ENCODE measurements at places on chromosomes 4 and X. TPM values are rescaled to one million over a fixed set of nuclear protein-coding genes. Genes with fewer than 3 reads are reported as not detected.

The CT45A8 gene
- not detected for total RNA-seq

The GBA3 gene
- total RNA-seq = not detected

The P2RY4 gene
- 0.65 TPM for total RNA-seq

The SAGE1 gene
- total RNA-seq = not detected

The MAGEC1 gene
- total RNA-seq = 0.28 TPM

DNA sequence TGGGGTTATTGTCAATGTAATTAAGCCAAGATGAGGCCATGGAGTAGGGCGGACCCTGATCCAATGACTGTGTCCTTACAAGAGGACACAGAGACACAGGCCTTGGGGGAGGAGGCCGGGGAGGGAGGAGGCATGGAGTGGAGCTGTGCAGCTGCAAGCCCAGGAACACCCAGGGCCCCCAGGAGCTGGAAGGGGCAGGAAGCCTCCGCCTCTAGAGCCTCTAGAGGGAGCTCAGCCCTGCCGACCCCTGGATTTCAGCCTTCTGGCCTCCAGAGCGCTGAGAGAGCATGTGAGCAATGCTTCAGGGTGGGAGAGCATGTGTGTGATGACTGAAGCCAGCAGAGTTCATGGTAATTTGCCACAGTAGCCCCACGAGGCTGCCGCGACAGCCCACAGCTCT lies 234.6 kb downstream of the AFAP1 start:
- DNase-seq = no peak

GRCh38 chrX:137568741-137569469 lies 3.0 kb downstream of the ZIC3 start:
- no peak for DNase-seq

- no peak for DNase-seq
Measured at GRCh38 chr4:110851989-110852388, 229.1 kb upstream of the PITX2 start.

GRCh38 chr4:73902038-73902637 lies 32.9 kb downstream of the CXCL1 start:
- DNase-seq = no peak

DNA sequence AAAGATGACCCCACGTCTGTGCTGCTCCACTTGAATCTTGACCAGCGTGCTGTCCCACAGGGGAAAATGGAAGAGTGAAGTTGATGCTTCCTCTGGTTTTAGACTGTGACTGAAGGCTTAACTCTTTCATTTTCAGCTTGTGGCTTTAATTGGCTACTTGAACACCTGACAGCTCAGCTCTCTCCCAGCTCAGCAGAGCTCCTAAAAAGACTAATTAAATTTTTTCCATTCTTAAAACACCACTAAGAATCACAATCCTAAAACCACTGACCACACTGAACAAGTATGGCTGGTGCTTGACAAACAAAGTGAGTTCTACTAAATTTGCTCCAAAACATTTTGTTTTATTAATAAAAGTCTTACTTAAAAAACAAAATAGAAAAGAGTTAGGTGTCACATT lies 71.7 kb downstream of the SRPX start:
- DNase-seq = no peak

DNA sequence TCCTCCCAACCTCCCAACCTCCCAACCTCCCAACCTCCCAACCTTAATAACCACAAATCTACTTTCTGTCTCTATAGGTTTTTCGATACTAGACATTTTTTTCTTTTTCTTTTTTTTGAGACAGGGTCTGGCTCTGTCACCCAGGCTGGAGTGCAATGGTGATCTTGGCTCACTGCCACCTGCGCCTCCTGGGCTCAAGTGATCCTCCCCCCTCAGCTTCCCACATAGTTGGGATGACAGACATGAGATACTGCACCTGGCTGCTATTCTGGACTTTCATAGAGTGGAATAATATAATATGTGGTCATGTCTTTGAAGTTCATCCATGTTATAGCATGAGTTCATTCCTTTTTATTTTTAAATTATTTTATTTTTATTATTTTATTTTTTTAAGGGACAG lies 39.5 kb upstream of the ZFX start:
- no peak for DNase-seq

- DNase-seq = peak; percentile 63
Measured at GRCh38 chr4:692771-693554, 4.0 kb upstream of the SLC49A3 start.

DNA sequence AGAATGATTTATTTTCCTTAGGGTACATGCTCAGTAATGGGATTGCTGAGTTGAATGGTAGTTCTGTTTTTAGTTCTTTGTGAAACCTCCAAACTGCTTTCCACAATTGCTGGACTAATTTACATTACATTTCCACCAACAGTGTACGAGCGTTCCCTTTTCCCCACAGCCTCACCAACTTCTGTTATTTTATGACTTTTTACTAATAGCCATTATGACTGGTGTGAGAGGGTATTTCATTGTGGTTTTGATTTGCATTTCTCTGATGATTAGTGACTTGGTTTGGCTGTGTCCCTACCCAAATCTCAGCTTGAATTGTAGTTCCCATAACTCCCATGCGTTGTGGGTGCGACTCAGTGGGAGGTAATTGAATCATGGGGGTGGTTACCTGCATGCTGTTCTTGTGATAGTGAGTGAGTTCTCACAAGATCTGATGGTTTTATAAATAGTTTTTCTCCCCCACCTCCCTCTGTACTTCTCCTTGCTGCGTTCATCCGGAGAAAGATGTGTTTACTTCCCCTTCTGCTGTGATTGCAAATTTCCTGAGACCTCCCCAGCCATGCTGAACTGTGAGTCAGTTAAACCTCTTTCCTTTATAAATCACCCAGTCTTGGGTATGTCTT lies 95.1 kb downstream of the GBA3 start:
- DNase-seq = no peak

DNA sequence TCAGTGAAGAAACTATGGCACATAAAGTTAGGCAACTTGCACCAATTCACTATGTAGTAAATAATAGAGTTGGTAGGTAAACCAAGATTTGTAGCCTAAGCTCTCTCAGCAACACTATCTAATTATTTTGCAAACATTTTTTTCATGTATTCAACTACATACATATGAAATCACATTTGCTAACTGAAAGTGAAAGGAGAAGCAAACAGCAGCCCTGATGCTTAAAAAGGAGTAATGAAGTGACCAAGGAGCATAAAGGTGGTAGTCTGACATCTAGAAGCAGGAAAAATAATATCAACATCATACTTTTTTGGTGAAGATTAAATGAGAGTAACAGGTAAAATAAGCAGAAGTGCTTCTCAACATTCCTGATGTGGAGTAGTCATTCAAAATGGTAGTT lies 603.7 kb downstream of the GRXCR1 start:
- DNase-seq = no peak

DNA sequence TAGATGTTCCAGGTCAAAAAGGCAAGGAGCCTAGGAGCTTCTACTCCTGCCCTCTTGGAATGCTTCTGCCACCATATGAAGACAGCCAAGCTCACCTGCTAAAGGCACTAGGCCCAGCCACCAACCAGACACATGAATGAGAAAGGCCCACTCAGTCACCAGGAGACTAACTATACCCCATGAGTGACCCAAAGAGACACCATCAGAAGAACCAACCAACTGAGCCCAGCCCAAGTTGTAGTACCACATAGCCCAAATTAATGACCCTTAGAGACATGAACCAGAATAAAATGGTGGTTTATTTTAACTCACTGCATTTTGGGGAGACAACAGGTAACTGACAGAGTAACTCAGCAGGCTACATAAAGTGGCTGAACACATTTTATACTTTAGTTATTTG lies 22.9 kb upstream of the CXCL3 start:
- DNase-seq = no peak

Measured in PC-9 (cell line).